ENCODE measurements at places on chromosomes 6 and 20. TPM values are rescaled to one million over a fixed set of nuclear protein-coding genes. Genes with fewer than 3 reads are reported as not detected.

The C20orf202 gene
- not detected for total RNA-seq

GRCh38 chr6:125798734-125799508 is 8.2 kb downstream of the NCOA7 start:
- DNase-seq = no peak

DNA sequence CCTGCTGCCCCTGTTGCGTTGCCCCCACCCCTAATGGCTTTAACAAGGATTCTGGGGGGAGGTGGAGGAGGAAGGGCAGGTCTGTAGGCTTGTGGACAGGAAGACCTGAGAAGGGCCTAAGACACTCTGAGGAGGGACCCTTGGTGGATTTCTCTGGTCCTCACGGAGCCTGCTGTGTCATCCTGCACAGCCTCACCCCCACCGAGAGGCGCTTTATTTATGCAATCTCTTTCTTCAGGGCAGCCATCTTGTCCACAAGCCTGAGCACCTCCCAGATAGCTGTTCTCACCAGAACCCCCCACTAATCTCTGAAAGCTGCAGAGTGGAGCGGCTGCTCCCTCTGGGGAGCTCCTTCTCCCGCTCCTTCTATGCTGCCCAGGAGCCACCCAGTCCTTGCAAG is 59.3 kb upstream of the MLN start:
- no peak for DNase-seq

The KIF25 gene
- not detected for total RNA-seq

The SNAP25 gene
- total RNA-seq = 8.4 TPM

The TM9SF4 gene
- 22.1 TPM for total RNA-seq

- no peak for DNase-seq
Measured at GRCh38 chr6:150620244-150620643, 20.6 kb downstream of the PLEKHG1 start.

The WFDC6 gene
- not detected for total RNA-seq

The JAG1 gene
- 24.3 TPM for total RNA-seq

The CASS4 gene
- total RNA-seq = 1.6 TPM

DNA sequence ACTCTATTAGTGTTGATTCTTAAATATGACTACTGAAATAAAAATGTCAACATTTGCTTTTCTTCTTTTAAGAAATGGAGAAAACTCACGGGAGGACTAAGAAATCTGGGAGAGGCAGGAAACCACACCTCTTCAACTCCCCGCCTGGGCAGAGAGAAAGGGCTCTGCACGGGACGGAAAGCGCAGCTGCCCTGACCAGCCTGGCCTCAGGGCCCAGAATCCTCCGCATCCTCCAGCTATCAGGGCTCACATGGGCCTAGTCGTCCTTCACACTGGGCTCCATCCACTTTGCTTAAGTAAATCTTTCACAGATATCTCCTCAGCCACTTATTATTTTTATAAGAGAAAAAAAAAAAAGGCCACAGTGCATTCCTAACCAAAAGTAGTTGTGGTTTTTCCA is 215.1 kb downstream of the TBXT start:
- DNase-seq = no peak

GRCh38 chr20:48862279-48862678 is 34.5 kb upstream of the PREX1 start:
- no peak for DNase-seq

DNA sequence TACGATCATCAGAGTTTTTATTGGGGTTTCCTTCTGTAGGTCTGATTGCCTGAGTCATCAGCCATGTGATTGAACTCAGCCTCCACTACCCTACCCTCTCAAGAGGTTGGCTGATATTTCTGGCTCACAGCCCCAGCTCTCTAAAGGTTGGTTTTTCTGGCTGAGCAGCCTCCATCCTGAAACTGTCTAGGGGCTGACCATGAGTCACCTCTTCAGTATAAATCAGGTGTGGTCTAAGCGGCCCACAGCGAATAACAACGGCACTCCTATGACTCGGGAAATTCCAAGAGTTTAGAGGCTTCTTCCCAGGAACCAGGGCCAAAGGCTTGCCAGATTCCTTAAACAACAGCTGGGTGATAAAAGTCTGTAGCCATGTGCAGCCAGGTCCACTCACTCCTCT is 115.5 kb downstream of the SOD2 start:
- DNase-seq = no peak

The DNMT3B gene
- 3.2 TPM for total RNA-seq

GRCh38 chr6:12066297-12066696 is 54.2 kb downstream of the HIVEP1 start:
- no peak for DNase-seq

DNA sequence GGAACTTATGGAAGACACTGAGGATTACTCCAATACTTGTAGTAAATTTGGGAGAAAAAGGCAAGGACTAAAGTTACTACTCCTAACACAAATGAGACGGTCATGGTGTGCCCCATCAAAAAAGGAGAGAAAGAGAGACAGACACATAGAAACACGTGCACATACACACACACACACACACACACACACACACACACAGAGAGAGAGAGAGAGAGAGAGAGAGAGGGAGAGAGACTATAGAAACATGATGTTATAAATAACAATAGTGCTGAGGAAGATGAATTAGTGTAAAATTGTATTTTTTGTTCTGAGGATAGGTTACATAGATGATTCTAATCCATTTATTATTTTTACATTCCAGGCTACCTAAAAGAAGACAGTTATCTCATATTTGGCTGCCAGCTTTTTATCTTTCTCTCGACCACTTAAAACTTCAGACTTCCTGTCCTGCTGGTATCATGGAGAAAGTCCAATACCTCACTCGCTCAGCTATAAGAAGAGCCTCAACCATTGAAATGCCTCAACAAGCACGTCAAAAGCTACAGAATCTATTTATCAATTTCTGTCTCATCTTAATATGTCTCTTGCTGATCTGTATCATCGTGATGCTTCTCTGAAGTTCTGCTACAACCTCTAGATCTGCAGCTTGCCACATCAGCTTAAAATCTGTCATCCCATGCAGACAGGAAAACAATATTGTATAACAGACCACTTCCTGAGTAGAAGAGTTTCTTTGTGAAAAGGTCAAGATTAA is 10.5 kb downstream of the PLN start:
- DNase-seq = no peak

- DNase-seq = no peak
Measured at GRCh38 chr20:31910071-31910803, 39.8 kb downstream of the TTLL9 start.

- no peak for DNase-seq
Measured at GRCh38 chr6:62354261-62354660, 68.2 kb upstream of the KHDRBS2 start.

GRCh38 chr6:41075651-41076626 is 3.2 kb downstream of the NFYA start:
- DNase-seq = no peak

GRCh38 chr6:117352466-117353081 is 73.2 kb downstream of the ROS1 start:
- DNase-seq = no peak

The CD40 gene
- 9.4 TPM for total RNA-seq

The GRM1 gene
- total RNA-seq = 0.06 TPM

The INSM1 gene
- total RNA-seq = 1.1 TPM

DNA sequence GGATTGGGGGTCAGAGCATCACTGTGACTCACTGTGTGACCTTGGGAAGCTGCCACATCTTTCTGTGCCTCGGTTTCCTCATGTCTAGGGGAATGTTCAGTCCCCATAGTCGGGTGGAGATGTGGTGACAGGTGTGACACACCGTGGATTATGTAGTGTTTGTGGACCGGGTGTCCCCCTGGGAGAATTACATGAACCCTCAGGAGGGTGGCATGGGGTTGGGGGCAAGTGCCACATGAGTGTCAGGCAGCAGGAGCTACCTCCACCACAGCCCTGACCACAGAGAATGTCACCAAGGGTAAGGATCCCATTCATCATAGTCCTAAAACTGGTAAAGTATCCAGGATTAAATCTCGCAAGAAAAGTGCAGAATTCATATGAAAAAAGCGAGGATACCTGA is 23.2 kb downstream of the SUN5 start:
- DNase-seq = no peak

The XKR7 gene
- total RNA-seq = 0.43 TPM

DNA sequence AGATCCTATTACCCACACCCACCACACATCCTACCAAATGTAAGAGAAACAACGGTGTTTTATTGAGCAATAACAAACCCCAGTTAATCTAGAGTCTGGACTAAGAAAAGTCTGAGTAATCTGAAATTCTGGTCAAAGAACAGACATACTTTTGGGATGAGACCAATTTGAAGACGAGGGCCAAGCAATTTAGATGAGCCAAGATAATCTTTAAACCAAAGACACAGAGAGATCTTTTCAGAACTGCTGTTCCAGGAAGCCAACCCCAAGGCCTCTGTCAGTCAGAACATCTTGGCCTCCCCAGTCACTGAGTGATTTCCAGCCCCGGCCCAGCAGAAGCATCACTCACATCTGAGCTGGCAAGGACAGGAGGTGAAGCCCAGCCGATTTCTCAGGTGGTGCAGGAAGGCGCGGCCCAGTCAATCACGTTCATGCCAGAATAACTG is 118.5 kb upstream of the SYNDIG1 start:
- DNase-seq = no peak

GRCh38 chr20:53917145-53918019 is 153.0 kb downstream of the BCAS1 start:
- DNase-seq = no peak

DNA sequence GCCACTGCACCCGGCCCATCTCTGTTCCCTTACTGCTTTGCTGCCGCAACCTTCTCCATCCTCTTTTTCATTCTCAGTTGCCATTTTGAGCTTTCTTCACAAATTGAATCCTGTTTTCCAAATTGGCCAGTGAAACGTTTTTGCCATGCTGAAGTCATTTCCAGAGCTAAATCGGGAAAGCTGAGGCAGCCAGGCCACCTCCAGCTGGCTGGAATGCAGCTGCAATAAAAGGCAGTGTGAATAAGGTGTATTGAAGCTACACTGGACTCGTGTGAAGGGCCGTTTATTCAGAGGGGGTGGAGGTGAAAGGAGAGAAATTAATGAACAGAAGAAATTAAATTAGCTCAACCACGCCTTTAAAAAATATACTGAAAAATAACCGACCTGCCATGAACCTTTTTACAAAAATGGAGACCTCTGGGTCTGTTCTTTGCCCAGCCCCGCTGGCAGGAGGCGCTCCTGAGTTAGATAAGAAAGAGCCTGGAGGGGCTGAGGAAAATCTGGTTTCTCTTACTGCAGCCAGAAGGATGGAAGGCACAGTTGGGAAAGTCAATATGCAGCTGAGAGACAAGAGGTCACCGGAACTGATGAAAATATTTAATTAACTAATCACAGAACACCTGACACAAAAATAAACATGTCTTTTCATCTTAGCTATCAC is 283.9 kb downstream of the FOXC1 start:
- no peak for DNase-seq

- DNase-seq = peak; percentile 73
Measured at GRCh38 chr6:45930420-45931040, 85.1 kb downstream of the CLIC5 start.

The RWDD2A gene
- 4.1 TPM for total RNA-seq

- no peak for DNase-seq
Measured at GRCh38 chr6:151108548-151108947, 131.2 kb upstream of the AKAP12 start.

- no peak for DNase-seq
Measured at GRCh38 chr20:24407151-24407550, 62.3 kb upstream of the SYNDIG1 start.

The GLP1R gene
- total RNA-seq = 8.9 TPM

DNA sequence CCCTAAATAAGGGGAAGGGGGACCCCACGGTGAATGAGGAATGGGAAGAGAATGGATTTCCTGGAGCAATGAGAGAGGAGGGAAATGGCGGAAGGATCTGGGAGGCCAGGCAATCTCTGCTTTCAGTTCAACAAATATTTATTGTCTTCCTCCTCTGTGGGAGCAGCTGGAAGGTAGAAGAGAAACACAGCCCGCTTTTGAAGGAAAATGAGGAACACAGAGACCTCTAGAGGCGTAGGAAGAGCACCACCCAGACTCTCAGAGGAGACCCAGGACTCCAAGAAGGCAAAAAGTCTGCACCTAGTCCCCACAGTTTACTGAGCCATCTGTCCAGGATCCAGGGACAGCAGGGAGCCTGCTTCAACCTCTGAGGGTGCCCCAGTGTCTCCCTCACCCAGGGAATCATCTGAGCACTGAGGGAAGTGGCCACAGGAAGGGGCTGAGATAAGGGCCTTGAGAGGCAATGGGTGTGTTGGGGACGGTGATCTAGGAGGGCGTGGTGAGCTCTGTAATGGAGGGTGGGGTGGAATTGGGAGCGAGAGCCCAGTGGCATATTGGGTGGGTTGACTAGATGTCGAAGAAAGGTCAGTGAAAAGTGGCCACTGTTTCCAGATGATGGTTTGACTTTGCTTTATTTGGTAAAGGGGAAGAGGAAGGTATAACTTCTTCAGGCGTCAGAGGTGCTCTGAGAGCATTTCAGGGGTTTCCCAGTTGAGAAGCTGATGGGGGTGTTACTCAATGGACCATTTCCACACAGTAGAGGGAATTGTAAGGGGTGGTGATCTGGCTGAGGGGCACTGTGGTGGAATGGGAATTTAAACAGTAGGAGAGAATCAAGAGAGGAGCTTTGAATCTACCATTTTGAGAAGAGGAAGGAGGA is 610 bp downstream of the PSORS1C1 start:
- DNase-seq = no peak

DNA sequence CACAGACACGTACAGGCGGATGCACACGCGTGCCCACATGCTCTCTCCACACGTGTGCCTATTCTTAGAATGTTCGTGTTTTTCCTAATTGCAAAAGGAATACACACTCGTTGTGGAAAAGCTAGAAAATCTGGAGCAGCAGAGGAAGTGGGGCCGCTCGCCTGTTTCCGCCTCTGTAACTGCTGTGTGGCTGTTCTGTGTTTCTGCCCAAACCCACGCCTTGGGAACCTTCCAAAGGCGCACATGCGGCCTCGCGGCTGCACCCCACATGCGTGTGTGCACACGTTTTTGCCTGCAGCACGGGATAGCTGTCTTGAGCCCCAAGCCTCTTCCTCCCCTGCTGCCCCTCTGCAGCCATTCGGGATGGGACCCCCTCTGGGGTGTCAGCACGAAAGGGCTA is 12.2 kb downstream of the SLC17A9 start:
- no peak for DNase-seq

- no peak for DNase-seq
Measured at GRCh38 chr6:35451354-35452182, 570 bp upstream of the FANCE start.

The PPIL6 gene
- 1.7 TPM for total RNA-seq
